ENCODE measurements at places on chromosomes 12 and 14.

GRCh38 chr14:52923902-52924575, 26.8 kb downstream of the FERMT2 start:
- DNase-seq: peak; percentile 15

- DNase-seq: no peak
Measured at GRCh38 chr14:95255487-95255886, 64.2 kb downstream of the CLMN start.

- no peak for DNase-seq
Measured at GRCh38 chr12:88306471-88307069, 164.5 kb downstream of the TMTC3 start.

DNA sequence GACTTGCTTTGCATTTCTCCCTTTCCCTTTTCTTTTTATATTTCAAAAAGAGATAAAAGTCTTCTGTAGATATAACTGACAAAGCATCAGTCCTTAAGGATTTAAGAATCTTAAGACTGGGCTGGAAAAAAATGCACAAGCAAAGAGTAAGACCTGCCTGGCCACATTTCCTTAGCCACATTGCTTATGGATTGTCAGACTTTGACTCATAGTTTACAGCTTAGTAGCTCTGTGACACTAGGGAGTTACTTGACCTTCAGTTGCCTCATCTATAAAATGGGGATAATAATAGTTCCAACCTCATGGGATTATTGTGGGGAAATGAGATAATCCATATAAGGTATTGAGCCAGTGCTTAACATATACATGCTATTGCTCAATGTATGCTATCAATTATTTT, 66.4 kb upstream of the STK38L start:
- no peak for DNase-seq

DNA sequence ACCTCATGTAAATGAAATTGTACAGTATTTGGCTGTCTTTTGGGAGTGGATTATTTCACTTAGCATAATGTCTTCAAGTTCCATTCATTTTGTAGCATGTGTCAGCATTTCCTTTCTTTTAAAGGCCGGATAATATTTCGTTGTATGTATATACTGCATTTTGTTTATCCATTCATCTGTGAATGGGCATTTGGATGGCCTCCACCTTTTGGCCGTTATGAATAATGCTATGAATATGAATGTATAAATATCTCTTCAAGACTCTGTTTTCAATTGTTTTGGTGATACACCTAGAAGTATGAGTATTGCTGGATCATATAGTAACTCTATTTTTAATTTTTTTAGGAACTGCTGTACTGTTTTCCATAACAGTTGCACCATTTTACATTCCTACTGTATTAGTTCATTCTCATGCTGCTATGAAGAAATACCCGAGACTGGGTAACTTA, 164.9 kb downstream of the DYRK2 start:
- no peak for DNase-seq

DNA sequence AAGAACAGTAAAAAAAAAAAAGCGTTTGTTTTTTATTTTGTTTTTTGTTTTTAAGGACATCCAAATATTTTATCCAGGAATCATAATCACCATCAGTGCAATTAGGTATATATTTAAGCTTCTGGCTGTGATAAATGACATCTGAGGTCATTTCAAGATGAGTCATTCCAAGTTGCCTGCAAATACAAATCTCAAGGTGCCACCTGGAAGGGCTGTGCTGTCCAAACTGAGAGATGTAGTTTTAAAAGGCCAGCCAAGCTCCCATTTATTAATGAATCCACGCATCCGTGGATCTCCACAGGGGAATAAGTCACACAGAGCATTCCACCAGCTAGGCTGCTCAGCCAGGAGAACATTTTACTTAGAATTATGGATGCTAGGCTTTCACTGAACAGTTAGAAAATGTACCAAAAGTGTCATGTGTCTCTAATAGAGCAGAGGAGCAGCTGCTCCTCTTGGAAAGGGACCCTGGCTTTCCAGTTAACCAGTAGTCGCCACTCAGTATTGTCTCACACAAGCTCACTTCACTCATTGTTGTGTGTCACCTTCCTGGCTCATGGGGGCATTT, 1151.4 kb upstream of the TMEM132C start:
- DNase-seq: no peak

GRCh38 chr12:52250048-52250990, 17.3 kb downstream of the KRT7 start:
- DNase-seq: no peak

- no peak for DNase-seq
Measured at GRCh38 chr12:121057794-121058193, 18.7 kb upstream of the OASL start.

DNA sequence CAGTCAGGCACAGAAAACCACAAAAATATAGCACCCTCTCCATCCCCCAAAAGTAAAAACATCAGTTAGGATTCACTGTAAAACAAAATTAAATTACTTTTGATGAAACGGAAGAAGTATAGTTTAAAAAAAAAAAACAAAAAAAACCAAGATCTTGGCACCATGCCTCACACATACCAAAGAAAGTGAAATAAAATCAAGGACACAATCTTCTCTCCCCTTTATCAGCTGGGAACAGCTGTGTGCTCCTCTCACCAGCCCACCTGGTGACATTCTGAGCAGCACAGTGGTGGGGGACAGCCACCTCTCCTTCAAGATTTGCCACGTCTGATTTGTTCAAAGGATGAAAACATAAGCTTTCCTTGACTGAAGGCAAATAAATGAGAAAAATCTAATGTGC, 55.5 kb downstream of the ESR2 start:
- no peak for DNase-seq

GRCh38 chr12:774051-774614, 21.8 kb downstream of the WNK1 start:
- DNase-seq: no peak

GRCh38 chr12:62642486-62642885, 175.9 kb downstream of the MON2 start:
- DNase-seq: no peak

GRCh38 chr14:38730420-38730819, 372.6 kb downstream of the SEC23A start:
- DNase-seq: no peak

DNA sequence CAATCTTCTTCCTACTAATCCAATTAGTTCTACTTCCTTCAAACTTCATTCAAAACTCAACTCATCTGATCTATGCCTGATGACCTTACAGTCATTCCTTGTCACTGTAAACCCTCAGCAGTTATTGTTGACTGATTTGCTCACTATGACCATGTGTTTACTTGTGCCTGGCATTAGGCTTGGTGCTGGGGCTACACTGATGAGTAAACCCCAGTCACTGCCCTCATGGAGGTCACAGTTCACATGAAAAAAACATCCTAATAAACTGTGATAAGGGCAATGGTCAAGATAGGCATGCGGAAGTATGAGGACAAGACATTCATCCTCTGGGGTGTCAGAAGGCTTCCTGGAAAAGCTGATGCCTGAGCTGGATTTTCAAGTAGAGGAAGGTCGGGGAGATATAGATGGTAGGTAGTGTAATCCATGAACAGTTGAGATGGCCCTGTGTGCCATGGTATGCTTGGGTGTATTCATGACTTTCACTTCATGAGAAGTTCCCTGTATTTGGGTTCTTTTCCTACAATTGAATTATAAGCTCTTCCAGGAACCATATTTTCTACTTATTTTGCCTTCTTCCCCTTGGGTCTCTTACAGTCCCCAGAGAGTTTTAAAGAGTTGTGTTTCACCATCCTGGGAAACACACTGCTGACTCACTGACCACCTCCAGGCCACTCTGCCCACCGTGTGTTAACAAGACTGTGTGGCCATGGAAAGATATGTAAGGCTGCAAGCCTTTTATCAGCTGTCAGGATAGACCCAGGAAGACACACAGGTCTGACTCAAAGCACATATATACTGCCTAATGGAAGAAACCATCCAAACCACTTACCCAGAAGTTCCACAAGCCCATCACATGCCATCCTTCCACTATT, 38.7 kb upstream of the DUSP6 start:
- no peak for DNase-seq

GRCh38 chr14:60655119-60655897, 6.0 kb upstream of the SIX1 start:
- no peak for DNase-seq

- DNase-seq: no peak
Measured at GRCh38 chr12:53468282-53468681, 16.4 kb downstream of the PCBP2 start.

- no peak for DNase-seq
Measured at GRCh38 chr14:34055157-34055950, 104.5 kb upstream of the EGLN3 start.

GRCh38 chr12:111791507-111791906, 24.8 kb downstream of the ALDH2 start:
- no peak for DNase-seq

DNA sequence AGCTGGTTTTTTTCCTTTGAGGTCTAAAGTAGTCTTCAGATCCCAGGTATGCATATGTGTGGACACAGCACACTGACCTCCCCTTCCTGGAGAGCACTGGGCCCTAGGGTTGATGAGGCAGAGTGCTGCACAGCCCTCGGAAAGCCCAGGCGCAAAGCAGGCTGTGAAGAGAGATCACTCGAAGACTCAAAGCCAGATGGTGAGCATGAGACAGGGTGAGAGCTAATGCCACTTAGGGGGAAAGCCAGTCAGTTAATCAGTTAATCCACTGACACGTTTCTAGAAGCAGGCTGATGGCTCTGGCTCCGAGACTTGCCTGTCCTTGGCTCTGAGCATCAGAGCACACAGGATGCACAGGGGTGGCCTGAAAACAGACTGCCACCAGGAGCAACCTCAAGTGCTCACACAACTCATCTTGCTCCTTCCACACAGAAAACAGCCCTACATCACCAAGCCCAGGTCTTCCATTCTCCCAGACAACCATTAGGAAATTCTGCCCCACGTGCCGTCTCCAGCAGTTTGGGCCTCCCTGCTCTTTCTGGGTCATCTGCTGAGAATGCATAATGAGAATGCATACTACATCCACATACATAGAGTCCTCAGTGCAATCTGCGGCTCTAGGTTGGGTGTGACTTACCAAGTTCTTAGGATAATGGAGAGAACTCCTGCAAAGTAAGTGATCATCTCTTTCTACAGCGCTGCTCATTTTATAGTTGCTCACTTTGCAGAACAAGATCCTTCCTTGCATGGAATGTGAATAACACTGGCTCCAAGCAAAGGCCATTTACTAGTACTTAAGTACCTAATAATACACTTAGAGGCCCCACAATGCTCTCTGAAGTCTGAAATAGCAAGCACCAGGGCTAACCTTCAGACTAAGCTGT, 12.0 kb downstream of the AQP6 start:
- DNase-seq: no peak

GRCh38 chr12:89230376-89231315, 121.7 kb downstream of the DUSP6 start:
- DNase-seq: no peak

GRCh38 chr12:88643685-88644084, 63.4 kb upstream of the KITLG start:
- DNase-seq: no peak

- no peak for DNase-seq
Measured at GRCh38 chr12:97941686-97942354, 479.2 kb downstream of the RMST start.

All from CD4-positive, alpha-beta T cell treated with Interferon alpha-2 for 1 hour (primary cell).